Neural progenitor cell (in vitro differentiated cells): ENCODE measurements at places on chromosomes 5 and 9.
A peak's percentile ranks its signal among the peaks of the same experiment; 100 is the strongest.

GRCh38 chr9:118643118-118643517 is 726.1 kb downstream of the BRINP1 start:
- DNase-seq, result peak; percentile 42

DNA sequence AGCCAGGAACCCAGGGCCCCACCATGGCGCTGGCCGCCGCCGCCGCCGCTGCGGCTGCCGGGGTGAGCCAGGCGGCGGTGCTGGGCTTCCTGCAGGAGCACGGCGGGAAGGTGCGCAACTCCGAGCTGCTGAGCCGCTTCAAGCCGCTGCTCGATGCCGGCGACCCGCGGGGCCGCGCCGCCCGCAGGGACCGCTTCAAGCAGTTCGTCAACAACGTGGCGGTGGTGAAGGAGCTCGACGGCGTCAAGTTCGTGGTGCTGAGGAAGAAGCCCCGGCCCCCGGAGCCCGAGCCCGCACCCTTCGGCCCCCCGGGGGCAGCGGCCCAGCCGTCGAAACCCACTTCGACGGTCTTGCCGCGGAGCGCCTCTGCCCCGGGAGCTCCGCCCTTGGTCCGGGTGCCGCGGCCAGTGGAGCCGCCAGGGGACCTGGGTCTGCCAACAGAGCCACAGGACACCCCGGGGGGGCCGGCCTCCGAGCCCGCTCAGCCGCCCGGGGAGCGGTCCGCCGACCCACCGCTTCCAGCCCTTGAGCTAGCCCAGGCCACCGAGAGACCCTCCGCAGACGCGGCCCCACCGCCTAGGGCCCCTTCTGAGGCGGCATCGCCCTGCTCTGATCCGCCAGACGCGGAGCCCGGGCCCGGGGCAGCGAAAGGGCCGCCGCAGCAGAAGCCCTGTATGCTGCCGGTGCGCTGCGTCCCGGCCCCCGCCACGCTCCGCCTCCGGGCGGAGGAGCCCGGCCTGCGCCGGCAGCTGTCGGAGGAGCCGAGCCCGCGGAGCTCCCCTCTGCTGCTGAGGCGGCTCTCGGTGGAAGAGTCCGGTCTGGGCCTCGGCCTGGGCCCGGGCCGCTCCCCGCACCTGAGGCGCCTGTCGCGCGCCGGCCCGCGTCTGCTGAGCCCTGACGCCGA is 749 bp downstream of the SOWAHA start:
- peak; percentile 74 for DNase-seq

DNA sequence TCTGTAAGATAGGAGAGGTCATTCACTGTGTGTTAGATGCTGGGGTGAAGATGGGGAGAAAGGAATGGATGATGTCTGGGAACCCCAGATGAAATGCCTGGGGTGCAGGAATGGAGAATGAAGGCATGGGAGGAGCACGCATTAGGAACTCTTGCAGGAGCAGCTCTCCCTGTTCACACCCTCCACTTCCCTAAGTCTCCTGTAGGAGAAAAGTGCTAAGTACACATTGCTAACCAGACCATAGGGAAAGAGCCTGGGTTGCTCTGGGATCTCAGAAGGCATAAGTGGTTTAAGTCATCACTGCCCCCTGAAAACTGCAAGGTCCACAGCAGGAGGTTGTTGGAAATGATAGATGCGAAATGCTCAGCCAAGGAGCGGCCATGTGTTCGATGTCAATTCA is 163.1 kb downstream of the SEC61B start:
- DNase-seq, result no peak

DNA sequence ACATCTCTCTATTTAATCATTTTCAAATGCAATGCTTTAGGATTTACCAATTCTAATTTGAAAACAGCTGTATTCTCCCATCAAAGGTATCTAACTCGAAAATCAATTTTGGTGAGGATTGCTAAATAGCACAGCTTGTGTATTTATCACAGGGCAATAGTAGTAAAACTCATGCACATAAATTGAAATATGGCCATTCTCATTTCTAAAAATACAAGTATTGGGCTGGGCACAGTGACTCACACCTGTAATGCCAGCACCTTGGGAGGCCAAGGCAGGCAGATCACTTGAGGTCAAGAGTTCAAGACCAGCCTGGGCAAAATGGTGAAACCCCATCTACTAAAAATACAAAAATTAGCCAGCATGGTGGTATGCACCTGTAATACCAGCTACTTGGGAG is 164.8 kb upstream of the RASA1 start:
- no peak for DNase-seq

DNA sequence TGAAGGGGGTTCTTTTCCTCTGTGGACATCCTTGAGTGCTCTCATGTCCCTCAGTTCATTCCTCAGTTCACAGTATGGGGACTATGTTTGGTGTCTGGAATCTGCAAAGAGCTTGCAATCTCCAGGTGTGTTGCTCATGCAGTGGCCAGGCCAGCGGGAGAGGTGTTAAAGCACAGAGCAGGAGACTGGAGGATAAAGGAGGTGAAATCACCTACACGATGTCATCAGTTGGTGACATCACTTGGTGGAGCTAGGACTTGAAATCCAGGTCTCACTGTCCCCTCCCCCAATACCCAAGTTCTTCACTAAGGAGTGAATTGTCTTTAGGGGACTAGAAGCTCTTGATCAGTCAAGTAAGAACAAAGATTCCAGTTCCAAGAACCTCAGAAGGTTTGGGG is 197.3 kb upstream of the ZNF618 start:
- DNase-seq, result no peak

DNA sequence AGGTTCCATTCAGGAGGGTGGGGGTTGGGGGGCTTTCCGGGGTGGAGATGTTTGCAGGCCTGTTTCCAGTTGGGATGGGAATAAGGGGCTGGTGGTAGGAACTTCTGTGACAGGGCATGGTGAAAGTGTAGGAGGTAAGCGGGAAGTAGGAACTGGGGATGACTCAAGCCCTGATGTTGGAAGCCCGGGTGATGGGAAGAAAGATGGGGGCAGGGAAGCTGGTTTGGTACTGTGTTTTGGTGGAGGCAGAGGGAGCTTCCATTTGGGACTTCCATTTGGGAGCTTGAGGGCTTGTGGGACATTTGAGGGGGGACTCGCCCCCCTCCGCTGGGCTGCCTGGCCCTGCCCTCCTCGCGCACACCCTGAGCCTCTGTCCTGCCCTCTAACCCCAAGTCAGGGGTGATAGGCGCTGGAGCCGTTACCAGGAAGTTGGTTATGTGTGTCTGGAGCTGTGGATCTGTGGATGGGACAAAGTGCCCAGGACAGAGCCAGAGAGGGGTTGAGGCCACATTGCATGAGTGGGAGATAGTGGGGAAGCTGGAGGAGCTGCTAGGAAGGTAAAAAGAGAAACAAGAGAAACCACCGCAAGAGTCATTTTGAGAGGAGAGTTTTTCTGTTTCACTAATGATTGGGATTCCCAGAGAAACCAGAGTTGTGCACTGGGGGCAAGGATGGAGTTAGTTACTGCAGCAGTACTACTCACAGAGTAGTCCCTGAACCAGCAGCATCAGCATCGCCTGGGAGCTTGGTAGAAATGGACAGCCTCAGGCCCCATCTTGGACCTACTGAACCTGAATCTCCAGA is 6.6 kb downstream of the RGS14 start:
- no peak for DNase-seq

- DNase-seq, result no peak
Measured at GRCh38 chr5:139473565-139473964, 2.8 kb downstream of the SMIM33 start.

- DNase-seq, result peak; percentile 65
Measured at GRCh38 chr5:7394889-7395431, 978 bp upstream of the ADCY2 start.

DNA sequence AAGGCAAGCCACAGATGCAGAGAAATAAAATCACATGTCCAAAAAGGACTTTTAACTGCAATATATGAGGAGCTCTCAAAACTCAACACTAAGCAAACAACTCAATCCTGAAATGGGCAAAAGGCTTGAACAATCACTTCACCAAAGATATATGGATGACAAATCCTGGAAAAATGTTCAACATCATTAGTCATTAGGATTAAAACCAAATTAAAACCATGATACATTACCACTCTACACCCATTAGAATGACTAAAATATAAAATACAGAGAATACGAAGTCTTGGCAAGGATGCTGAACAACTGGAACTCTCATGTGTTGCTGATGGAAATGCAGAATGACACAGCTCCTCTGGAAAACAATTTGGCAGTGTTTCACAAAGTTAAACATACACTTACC is 277.4 kb downstream of the TLE1 start:
- no peak for DNase-seq

- no peak for DNase-seq
Measured at GRCh38 chr5:72246954-72247442, 73.0 kb downstream of the MRPS27 start.

- peak; percentile 83 for DNase-seq
Measured at GRCh38 chr9:75238311-75238976, 150.1 kb downstream of the OSTF1 start.

- no peak for DNase-seq
Measured at GRCh38 chr5:124524552-124525232, 221.7 kb downstream of the ZNF608 start.

GRCh38 chr9:20693068-20693467 is 9.0 kb downstream of the FOCAD start:
- DNase-seq, result no peak

DNA sequence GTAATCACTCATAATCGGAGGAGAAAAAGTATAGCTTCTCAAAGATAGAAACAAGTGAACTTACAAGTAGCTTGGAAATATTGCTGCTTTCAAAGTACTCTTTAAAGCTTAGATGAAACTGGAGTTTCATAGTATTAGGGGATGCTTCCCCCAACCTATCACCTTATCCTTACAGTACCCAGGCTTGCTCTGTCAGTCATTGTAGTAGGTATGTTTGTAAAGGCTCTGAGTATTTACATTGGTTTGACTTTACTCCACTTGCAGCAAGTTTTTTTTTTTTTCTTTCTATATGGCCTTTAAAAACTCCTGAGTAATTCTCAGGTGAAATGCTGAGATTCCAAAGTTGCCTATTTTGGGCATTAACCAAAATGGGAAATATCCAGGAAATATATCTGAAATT is 84.8 kb downstream of the CD180 start:
- no peak for DNase-seq

- no peak for DNase-seq
Measured at GRCh38 chr9:37916471-37917312, 12.8 kb upstream of the SLC25A51 start.

DNA sequence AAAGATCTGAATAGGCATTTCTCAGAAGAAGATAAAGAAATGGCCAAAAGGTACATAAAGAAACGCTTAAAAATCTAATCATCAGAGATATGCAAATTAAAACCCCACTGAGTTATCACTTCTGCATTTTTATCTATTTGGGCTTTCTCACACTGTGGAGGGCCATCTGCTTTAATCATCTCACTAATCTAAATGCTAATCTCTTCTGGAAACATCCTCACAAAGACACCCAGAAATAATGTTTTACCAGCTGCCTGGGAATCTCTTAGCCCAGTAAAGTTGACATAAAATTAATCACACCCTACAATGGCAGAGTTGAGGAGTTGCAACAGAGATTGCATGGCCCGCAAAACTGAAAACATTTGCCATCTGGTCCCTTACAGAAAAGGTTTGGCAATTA is 407.9 kb upstream of the CYLC2 start:
- DNase-seq, result no peak

- peak; percentile 67 for DNase-seq
Measured at GRCh38 chr5:93585041-93585766, 2.2 kb downstream of the NR2F1 start.

GRCh38 chr9:91328186-91328585 is 33.5 kb downstream of the AUH start:
- no peak for DNase-seq

GRCh38 chr9:127853312-127854183 is 910 bp downstream of the ENG start:
- no peak for DNase-seq

GRCh38 chr9:13113216-13113615 is 166.3 kb downstream of the MPDZ start:
- DNase-seq, result no peak

DNA sequence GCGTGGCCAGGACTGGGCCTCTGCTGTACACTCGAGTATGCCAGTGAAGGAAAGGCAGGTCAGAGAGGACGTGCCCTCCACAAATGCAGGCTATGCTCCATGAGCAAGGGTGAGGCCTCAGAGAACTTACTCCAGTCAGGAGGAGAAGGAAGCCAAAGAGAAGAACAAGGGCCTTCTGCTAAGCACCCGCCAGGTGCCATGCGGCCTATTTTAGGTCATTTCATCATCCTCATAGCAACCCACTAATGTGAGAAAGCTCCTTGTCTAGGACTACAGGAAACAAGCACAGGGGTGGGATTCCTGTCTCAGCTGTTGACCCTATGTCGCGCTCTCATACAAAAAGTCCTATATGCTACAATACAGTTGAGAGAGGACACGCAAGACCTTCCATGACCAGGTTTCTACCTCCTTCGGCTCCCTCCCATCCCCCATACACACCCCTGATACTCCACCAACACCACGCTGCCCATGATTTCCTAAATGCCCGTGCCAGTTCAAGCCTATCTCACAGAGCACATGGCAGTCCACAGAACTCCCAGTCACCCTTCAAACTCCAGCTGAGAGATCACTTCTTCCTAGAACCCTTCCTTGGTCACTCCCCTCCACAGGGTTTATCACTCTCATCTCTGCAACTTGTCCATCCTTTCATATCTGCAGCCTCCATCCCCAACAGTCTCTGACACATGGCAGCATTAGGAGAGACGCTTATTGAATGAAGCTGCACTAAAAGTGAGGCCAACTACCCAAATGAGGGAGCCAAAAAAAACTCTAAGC is 26.8 kb downstream of the PSMB7 start:
- DNase-seq, result no peak

DNA sequence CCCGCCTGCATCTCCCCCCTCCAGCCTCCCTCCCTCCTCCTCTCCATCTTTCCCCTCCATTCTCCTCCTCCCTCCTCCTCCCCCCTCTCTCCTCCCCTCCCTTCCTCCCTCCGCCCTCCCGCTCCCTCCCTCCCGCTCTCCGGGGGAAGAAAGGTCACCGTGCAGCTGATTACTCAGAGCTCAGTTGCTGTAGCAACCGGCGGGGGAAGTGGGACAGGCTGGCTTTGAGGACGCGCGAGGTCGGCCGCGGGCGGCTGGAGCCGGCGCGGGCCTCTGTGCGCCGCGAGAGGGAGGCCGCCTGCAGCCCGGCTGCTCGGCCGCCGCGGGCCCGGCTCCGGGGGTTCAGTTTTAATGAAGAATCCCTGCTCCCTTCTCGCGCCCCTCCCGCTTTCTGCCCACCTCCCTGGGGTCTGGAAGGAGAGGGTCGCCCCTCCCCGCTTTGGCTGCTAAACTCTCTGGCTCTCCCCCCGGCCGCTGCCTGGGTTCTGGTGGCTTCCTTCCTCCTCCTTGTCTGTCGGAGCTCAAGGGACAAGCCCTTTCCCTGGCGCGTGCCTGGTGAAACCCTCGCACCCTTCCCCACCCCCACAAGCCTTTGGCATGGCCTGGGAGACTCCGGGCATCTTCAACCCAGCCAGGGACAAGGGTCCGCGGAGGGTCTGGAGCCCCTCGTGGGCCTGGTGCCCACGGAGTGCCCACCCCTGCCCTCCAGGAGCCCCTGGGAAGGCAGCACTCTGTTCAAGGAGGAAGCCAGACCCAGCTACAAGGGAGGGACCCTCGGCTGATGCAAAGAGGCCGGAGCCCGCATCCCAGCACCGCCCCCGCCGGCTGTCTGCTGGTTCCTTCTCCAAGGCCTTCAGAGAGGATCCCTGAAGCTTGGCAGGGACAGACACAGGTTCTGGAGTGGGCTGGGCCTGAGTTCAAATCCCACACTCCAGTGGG is 160.3 kb downstream of the C9orf50 start:
- peak; percentile 99 for DNase-seq

- DNase-seq, result no peak
Measured at GRCh38 chr5:165919196-165919595, 2372.2 kb upstream of the WWC1 start.

GRCh38 chr9:37191403-37192089 is 71.2 kb downstream of the ZCCHC7 start:
- peak; percentile 67 for DNase-seq
